ENCODE measurements at places on chromosomes 3 and 15.

GRCh38 chr3:189122110-189122509 lies 49.7 kb upstream of the TPRG1 start:
- no peak for DNase-seq

- DNase-seq, result no peak
Measured at GRCh38 chr3:36697229-36698001, 66.9 kb downstream of the DCLK3 start.

GRCh38 chr15:74240002-74240568 lies 4.0 kb downstream of the CCDC33 start:
- DNase-seq, result peak; percentile 94

DNA sequence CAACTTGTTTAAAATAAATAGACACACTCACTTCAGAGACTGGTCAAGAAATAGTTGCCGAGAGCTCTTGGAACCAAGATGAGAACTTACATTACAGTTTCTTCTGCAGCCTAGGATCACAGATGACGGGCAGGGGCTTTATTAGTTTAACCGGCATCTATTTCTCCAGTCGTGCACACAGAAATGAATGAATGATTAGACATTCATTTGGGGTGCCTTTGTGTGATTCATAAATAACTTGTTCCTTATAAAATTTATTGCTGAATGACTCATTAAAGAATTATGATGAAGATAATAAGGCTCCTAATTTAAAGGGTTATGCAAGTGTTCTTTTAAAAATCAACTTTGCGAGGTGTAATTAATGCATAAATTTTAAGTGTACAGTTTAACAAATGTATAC lies 20.8 kb downstream of the NFKBIZ start:
- no peak for DNase-seq

DNA sequence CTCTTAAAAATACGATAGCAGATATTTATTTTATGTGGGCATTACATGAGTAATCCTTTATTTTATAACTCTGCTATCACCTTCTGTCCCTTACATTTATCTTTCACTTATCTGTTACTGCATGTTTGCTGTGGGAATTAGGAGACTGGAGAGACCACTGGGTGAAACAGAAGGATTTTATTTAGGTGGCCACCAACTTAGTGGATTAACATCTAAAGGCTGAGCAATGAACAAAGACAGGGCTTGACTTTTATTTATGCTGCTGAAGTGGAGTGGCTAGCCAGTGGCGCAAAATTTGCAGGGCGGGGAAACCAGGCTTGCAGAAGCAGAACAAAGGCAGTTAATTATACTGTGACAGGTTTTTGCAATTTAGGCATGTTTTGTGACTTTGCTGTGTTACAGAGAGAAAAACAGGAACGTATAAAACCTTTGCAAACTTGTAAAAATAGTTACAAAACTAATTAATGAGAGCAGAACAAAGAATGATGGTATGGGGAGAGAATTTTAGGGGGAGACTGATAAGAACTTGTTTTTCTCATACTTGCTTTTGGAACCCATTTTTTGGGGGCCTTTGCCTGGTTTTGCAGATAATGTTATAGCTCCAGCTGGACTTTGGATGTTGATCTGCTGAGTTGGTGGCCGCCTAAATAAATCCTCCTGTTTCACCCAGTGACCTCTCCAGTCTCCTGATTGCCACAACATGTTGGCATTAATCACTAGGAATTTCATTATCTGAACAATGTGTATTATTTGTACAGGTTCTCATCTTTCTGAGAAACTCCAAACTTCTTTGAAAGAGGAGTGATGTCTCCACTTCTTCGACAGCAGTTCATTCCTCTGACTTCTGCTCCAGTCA lies 18.0 kb downstream of the KLHL24 start:
- DNase-seq, result no peak

- DNase-seq, result no peak
Measured at GRCh38 chr3:141878817-141879216, 2.4 kb downstream of the ATP1B3 start.

- no peak for DNase-seq
Measured at GRCh38 chr3:25420147-25420546, 7.9 kb upstream of the RARB start.

DNA sequence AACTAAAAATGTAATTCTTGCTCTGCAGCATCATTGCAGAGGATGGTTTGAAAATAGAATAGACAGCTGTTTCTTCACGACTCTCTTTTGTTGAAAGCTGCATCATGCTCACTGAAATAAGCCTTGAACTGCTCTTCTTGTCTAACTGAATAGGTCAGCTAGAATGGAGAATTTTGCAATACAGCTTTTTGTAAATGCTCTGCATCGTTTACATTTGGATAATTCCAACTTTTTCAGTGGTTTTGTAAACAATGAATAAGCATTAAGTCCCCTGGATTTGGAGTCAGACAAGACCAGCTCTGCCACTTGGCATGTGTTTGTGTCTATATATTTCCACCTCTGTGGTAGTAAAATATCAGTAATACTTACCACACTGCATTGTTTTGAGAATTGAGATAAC lies 95.2 kb downstream of the PLSCR2 start:
- DNase-seq, result no peak

DNA sequence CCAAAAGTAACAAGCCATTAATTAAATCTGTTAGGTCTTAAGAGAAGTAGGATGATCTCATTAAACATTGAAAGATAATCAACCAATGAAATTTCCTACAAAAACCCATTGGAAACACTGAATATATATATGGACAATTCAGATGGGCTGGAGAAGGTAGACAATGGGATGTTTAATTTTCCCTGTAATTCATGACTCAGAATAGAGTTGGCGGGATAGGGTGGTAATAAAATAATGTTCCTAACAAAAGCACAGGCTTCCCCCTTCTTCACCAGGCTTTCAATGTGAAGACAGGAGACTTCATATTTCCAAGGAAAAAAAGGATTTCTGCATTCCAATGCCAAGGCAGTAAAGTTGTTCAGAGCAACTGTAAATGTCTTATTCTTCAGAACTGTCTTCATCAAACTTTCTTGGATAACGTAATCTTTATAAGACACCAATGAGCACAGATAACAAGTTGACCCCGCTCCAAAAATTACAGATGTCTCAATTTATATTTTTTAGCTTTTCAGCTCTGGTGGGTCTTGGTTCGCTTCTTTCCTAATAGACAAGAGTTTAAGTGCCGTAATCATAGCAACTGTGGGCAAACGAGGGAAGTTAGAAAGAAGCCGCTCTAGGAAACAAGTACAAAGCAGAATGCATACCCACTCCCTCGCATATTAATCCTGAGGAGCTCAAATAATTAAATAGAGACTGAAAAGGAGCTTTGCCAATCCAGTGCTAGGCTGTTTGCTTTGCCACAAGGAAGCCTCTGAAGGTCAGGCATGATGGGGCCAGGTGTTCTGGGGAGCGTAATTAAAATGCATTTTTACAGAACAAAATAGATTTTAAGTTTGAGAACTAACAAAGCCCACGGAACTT lies 377.0 kb downstream of the FOXP1 start:
- no peak for DNase-seq

GRCh38 chr15:99983171-99983885 lies 250.1 kb upstream of the LYSMD4 start:
- DNase-seq, result no peak

DNA sequence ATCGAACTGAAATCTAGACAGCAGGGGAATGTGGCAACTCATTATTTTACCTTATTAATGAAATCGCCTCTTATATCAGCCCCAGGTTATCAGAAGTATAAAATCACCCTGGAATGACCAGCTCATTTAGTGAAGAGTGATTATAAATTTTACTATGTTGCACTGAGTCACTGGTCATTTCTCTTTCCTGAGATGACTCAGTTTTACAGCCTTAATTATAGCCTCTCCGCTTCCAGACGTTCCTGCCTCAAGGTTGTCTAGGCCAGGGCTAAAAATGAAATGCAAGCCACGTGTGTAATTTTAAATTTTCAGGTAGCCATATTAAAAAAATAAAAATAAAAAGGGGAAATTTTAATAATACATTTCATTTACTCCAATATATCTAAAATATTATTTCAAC lies 33.3 kb downstream of the DET1 start:
- no peak for DNase-seq

DNA sequence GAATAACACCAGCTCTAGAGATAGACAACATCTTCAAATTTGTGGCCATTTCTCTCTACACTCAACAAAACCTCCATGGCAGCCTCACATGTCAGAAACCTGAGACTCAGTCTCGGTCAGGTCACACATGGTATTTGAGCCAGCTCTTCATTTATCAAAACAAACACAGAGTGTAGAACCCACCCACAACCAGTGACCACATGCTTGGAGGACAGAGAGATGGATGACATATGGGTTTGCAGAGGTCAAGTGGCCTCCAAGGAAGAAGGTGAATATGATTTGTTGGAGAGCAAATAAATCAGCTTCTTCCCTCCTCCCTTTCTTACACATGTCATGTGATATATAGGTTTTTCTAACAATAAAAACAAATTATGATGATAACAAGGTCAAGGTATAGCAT lies 278.1 kb upstream of the LRTM1 start:
- no peak for DNase-seq

Data from body of pancreas (tissue), 4 donors.